CD4-positive, alpha-beta T cell (primary cell): ENCODE measurements at places on chromosomes 5 and 9. TPM values are rescaled to one million over a fixed set of nuclear protein-coding genes. Genes with fewer than 3 reads are reported as not detected.

GRCh38 chr5:159041444-159042198 is 58.1 kb downstream of the EBF1 start:
- DNase-seq = no peak

DNA sequence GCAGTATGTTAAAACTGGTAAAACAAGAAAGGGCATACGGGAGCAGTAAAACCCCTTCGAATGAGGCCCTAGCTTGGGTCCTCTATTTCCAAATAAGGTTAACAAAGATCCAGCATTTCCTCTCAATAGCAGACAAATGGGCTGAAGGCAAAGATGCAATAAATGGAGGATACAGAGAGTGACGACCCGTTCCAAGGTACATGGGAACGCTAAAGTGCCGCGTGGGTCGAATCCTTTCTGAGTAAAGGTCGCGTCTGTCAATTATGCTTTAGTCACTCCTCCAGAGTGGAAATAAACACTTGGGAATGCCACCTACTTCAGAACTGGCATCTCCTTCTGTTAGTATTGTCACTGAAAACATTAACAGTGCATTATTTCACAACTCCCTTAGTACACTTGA is 24.7 kb downstream of the ARL15 start:
- no peak for DNase-seq

DNA sequence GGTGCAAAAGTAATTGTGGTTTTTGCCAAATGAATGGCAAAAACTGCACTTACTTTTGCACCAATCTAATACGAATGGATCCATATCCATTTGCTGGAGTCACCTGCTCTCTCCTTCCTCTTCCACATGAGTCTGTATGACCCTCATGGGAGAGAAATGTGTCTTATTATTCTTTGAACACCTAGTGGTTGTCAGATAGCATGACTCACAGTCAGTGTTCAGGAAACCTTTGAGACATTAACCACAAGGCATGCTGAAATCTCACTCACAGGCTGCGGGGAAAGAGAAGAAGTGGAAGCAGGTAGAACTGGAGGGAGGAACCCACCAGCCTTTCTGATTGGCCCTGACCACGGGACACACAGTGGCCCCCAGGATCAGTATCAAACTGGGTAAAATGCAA is 222.8 kb upstream of the KLF4 start:
- no peak for DNase-seq

GRCh38 chr9:107337676-107338590 is 54.9 kb downstream of the RAD23B start:
- DNase-seq = no peak

DNA sequence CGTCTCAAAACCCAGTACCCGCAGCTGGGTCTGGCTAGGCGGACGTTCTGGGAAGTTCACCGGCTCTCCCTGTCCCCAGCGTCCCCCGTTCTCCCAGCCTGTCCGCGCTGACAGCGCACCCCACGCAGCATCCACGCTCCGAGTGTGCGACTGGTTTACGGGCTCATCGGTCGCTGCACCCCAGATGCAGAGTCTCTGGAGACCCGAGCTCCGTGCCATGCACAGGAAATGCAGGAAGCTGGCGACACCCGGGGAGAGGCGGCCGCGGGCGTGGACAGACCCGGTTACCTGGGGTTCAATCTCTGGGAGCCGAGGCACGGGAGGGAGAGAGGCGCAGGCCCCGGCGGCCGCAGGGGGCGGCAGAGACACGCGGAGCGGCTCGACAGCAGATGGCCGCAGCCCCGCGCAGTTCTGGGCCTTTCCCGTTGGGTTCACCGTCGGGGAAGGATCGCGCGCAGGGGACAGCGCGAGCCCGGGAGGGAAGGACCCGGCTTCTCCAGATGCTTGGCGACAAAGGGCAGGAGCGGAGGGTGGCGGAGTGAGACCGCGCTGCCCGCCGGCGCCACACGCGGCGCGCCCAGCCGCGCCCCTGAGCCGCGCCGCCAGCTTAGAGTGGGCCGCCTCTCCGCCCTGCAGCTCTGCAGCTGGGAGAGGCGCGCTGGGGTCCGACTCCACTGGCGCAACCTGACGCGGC is 558 bp downstream of the SHROOM1 start:
- peak; percentile 74 for DNase-seq

- DNase-seq = no peak
Measured at GRCh38 chr5:125002727-125003598, 256.5 kb upstream of the ZNF608 start.

GRCh38 chr5:22521521-22521920 is 331.6 kb downstream of the CDH12 start:
- no peak for DNase-seq

- no peak for DNase-seq
Measured at GRCh38 chr5:114053372-114053771, 308.5 kb upstream of the KCNN2 start.

- no peak for DNase-seq
Measured at GRCh38 chr9:21320465-21320864, 14.7 kb downstream of the KLHL9 start.

- DNase-seq = no peak
Measured at GRCh38 chr9:4243877-4244812, 55.7 kb downstream of the GLIS3 start.

GRCh38 chr5:79794347-79794746 is 104.7 kb downstream of the CMYA5 start:
- DNase-seq = no peak

GRCh38 chr5:149781612-149782011 is 51.5 kb downstream of the PPARGC1B start:
- DNase-seq = no peak

DNA sequence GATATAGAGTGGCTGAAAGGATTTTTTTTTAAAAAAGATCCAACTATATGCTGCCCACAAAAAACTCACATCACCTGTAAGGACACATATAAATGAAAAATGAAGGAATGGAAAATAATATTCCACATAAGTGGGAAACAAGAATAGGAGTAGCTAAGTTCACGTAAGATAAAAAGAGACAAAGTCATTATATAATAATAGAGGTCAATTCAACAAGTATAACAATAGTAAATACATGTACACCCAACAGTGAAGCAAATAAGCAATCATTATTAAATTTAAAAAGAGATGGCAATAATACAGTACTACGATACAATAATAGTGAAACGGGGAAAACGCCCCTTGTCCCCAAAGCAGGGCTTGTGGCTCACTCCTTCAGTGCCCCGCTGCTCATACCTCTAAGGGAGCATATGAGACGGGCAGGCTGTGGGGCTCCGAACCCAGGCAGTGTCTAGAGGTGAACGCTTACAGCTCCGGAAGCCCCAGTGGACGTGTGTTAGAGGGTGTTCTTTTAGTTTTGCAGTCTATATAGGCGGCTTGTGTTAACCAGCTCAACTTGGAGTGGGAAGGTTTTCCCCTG is 12.5 kb upstream of the BTNL9 start:
- no peak for DNase-seq

GRCh38 chr5:6402939-6403338 is 24.6 kb upstream of the MED10 start:
- no peak for DNase-seq

GRCh38 chr9:117169089-117169621 is 245.7 kb downstream of the ASTN2 start:
- no peak for DNase-seq

- DNase-seq = no peak
Measured at GRCh38 chr9:136597141-136597885, 51.5 kb upstream of the NOTCH1 start.

DNA sequence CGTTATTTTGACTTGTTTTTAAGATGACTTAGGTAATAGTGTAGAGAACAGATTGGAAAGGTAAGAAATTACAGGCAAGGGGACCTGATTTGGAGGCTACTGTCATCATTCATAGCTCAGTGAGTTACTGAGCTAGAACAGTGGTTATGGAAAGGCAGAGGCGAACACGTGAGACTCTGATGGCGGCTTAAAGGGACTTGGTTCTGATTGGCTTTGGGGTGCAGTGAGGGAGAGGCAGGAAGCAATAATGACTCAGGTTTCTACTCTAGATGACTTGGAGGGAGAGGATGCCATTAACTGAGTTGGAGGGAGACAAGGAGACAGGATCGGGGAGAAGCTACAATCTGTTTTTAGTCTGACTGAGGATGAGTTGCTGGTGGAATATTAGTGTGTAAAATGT is 3.0 kb downstream of the F2RL2 start:
- DNase-seq = no peak

GRCh38 chr5:113181853-113182490 is 205.4 kb downstream of the DCP2 start:
- DNase-seq = no peak

- DNase-seq = no peak
Measured at GRCh38 chr9:131528186-131528585, 2.9 kb downstream of the UCK1 start.

- DNase-seq = no peak
Measured at GRCh38 chr5:138482638-138483037, 17.4 kb downstream of the EGR1 start.

GRCh38 chr5:59471463-59471862 is 422.1 kb downstream of the PDE4D start:
- no peak for DNase-seq

GFI1B gene
- total RNA-seq = not detected

PCDHB6 gene
- not detected for total RNA-seq

LCN2 gene
- not detected for total RNA-seq

ARL15 gene
- total RNA-seq = 10.6 TPM

HK3 gene
- total RNA-seq = 1.2 TPM

WNT8A gene
- total RNA-seq = not detected

FOXD4L4 gene
- not detected for total RNA-seq

ENTREP1 gene
- 0.14 TPM for total RNA-seq

REEP2 gene
- 0.33 TPM for total RNA-seq
